Right renal pelvis (tissue), 4 donors: ENCODE measurements at places on chromosomes 12 and 14. TPM values are rescaled to one million over a fixed set of nuclear protein-coding genes. Genes with fewer than 3 reads are reported as not detected.

CINP gene
- 43.8 TPM for polyA plus RNA-seq

PLEK2 gene
- 1.7 TPM for polyA plus RNA-seq

EXOC3L4 gene
- polyA plus RNA-seq: 3.3 TPM

PLEKHD1 gene
- polyA plus RNA-seq: 5.6 TPM

CLEC4C gene
- polyA plus RNA-seq: not detected

TROAP gene
- polyA plus RNA-seq: 21.6 TPM

LRRC9 gene
- polyA plus RNA-seq: 1.4 TPM

CCNT1 gene
- polyA plus RNA-seq: 30.0 TPM

KRT79 gene
- not detected for polyA plus RNA-seq

SLC25A21 gene
- polyA plus RNA-seq: 3.1 TPM

HCAR1 gene
- 2.0 TPM for polyA plus RNA-seq

DLK1 gene
- 5.1 TPM for polyA plus RNA-seq

LBHD2 gene
- not detected for polyA plus RNA-seq

LALBA gene
- not detected for polyA plus RNA-seq

OR11H12 gene
- not detected for polyA plus RNA-seq
